ENCODE measurements at places on chromosomes 11 and 22.

GRCh38 chr11:19957294-19957943 lies 202.9 kb downstream of the DBX1 start:
- no peak for DNase-seq

GRCh38 chr11:64810891-64811272 lies 531 bp upstream of the MEN1 start:
- no peak for DNase-seq

- DNase-seq, result no peak
Observed at GRCh38 chr11:61023966-61024295, 52.5 kb downstream of the CD6 start.

DNA sequence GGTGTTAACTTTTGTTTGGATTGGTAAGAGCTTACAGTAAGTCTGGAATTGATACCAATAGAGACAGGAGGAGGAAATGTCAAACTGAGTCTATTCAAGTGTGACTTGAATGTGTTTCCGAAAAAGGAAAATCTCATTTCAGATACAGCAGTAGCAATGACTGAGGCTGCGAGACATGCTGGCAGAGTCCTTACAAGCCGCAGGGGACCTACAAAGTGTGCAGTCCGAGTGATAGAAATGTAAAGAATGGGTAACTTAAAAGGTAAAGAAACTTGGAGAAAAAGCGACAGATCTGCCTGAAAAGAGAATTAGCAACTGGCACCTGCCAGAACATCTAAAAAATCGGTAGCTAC lies 444 bp downstream of the CWF19L2 start:
- DNase-seq, result no peak

DNA sequence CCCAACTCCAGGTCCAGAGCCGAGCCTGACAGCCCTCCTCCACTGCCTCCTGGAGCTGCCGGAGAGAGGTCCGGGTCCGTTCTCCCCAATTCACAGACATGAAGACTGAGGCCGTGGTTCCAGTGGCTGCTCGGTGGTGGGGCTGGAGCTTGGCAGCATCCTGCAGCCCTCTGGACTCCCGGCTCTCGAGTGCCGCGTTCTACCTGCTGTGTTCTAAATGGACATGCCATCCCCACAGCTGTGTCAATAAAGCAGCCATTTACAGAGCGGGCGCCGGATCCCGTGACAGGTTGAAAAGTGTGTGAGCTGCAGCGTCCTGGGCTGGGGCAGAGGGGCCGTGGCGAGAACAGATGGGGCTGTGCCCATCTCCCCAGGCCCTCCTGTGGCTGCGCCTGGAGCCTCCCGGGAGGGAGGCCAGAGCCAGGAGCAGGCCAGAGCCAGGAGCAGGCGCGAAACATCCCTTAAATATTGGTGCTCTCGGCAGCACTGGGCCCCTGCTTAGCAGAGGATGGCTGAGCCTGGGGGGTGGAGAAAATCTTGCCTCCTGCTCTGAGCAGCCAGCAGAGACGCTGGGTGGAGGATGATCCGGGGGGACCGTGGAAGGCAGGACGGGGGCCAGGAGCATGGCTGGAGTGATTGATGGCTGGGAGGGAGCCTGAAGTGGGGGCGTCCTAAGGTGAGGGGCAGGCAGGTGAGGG lies 46.2 kb downstream of the FLRT1 start:
- no peak for DNase-seq

- no peak for DNase-seq
Observed at GRCh38 chr22:37764622-37765021, 43.1 kb upstream of the GCAT start.

GRCh38 chr11:12831471-12832202 lies 157.4 kb downstream of the TEAD1 start:
- no peak for DNase-seq

- no peak for DNase-seq
Observed at GRCh38 chr11:8707541-8708191, 25.1 kb downstream of the RPL27A start.
